GM18507 (cell line): ENCODE measurements at places on chromosomes 3 and 15.

DNA sequence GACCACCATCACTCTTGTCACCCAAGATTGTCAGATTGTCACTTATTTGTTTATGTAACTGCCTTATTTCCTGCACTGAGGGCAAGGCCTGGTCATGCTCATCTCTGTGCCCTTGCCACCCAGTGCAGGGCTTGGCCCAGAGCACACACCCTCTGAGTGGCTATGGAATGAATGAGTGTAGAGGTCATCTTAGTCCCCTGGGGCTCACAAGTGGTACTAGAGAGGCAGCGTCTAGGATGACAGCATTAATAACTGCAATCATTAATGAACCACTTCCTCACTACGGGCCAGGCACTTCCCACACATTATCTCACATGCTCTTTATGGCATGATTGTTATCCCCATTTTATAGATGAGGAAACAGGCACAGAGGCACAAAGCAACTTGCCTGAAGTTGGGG is 117.0 kb downstream of the SMAD6 start:
- DNase-seq, result peak; percentile 40

- DNase-seq, result no peak
Measured at GRCh38 chr3:151305060-151305774, 11.4 kb downstream of the GPR87 start.

DNA sequence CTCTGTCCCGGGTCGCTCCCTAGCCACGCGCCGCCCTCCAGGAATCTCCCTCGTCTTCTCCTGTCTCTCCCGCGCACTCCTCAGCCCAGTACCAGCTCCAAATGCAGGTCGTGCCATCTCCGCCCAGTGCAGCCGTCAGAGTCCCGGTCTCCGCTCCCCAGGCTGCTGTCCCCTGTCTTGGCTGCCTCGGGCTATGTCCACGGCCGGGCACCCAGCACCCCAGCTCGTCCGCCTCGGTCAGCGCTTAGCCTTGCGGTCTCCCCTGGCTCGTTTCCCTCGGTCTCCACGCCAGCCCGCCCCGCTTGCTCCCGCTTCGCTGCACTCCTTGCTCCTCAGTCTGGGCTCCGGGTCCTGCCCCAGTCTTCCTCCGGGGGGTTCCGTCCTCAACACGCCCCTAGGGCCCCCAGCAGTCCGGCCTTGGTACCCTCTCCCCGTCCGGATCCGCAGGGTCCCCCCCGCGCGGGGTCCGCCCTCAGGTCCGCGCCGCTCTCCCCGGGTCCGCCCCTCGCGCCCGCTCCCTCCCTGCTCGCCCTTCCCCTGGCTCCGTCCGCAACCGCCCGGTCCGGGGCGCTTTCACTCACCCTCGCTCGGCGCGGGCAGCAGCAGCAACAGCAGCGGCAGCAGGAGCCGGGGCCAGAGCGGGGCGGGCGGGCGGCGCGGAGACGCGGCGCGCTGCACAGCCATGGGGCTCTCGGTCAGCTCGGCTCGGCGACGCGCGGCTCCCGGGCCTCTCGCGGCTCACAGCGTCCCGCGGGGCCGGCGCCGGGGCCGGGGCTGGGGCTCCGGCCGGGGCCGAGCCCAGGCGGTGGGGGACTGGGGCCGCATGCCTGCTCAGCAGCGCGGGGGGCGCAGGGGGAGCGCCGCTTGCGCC is 462 bp downstream of the IGDCC3 start:
- DNase-seq, result no peak

DNA sequence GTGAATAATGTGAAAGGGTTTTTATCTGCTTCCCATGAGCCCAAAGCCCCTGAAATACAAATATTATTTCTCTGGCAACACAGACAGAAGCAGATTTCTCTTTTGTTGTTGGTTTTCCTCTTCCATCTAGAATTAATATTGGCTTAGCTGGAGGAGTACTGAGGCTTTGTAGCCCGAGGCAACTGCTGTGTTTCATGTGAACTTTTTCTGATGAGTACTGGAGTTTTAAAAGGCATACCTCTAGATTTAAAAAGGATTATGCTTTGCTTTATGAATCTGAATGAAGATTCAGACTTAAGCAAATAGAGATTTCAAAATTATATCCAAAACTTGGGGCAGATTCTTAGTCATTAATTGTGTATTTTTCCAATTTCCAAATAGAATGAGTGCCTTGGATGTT is 50.9 kb downstream of the IQCH start:
- DNase-seq, result no peak

DNA sequence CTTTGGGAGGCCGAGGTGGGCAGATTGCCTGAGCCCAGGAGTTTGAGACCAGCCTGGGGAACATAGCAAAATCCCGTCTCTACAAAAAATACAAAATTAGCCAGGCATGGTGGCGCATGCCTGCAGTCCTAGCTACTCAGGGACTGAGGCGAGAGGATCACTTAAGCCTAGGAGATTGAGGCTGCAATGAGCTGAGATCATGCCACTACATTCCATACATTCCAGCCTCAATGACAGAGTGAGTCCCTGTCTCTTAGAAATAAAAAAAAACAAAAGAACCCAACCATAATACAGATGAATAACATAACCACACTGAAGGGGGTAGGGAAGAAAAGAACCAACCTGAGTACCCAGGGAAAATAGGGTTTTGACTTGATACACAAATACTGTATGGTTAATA is 19.7 kb upstream of the CGNL1 start:
- no peak for DNase-seq

- no peak for DNase-seq
Measured at GRCh38 chr3:61562721-61563312, 1.4 kb downstream of the PTPRG start.

GRCh38 chr3:114221165-114221880 is 16.1 kb downstream of the ZNF80 start:
- no peak for DNase-seq

GRCh38 chr3:124810970-124811369 is 76.2 kb downstream of the ITGB5 start:
- no peak for DNase-seq

DNA sequence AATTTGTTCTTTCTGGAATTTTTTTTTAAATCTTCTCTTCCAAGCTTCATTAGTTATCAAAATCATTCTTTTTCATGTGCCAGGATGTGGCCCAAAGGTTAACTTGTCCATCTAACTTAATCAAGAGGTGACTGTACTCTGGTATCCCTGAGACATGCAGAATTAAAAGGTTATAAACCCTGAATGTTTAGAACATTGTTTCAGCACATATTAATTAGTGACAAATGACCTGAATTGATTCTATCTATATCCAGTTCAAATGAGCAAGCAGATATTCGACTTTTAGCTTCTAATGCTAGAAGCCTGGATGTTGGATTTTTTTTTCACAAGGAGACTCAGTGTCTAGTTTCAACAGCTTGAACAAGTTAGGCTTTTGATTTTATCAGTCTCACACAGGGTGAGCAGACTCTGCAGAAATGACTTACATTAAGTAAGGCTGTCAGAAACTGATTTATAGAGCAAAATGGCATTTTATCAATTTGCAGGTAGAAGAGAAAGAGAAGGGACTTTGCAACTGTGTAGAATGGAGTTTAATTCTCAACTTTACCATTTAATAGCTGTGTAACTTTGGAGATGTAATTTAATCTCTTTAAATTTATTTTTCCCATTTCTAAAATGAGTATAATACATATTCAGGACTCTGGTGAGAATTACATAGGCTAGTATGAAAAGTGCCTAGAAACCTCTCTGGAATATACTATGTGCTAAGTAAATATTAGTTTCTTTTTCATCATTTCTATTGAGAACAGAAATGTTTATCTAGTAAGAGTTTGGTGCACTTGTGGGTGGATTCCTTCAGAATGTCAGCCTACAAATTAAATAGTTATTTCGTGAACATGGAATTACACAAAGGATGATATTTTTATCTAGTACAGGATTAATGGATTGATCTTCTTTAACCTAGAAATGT is 100.0 kb downstream of the ALCAM start:
- no peak for DNase-seq

DNA sequence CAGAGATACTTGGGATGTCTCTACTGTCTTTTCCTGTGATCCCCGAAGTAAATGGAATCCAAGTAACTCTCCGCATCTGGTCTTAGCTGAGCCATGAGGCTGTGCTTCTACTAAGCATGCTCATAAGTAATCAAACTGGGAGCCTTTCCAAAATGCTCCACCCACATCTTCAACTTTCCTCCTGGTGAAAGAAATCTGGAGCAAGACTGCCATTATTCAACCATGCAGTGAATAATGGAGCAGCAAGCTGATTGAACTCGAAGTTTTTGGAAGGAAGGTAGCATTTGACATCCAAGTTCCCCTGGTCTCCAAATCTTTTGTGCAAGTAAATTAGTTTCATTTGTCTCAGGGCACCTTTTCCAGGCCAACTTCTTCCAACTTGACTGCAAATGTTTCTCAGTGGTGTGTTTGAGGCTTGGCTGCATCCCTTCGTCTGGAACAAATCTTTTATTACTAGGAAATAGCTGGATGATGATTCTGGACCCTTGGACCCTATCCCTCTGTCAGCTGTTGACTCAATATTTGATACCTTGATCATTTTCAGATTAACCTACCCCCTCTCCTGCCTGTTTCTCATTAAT is 19.4 kb downstream of the GXYLT2 start:
- DNase-seq, result no peak

DNA sequence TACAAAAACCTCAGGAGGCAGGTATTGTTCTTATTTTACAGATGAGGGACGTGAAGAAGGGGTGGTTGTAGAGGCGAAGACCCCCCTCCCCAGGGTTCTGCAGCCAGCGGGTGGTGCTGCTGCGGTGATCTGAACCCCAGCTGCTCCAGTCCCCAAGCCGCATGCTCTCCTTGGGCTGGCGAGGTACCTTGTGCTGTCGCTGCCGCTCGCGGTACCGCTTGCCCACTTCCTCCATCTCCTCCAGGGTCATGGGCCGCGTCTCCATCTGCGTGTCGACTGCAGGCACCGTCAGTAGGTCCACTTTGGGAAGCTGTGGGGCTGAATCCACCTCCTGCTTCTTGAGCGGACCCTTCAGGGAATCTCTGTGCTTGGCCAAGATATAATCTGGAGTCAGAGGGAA is 17.5 kb downstream of the EFCAB12 start:
- DNase-seq, result no peak

GRCh38 chr3:169280646-169281045 is 382.9 kb downstream of the MECOM start:
- DNase-seq, result no peak

DNA sequence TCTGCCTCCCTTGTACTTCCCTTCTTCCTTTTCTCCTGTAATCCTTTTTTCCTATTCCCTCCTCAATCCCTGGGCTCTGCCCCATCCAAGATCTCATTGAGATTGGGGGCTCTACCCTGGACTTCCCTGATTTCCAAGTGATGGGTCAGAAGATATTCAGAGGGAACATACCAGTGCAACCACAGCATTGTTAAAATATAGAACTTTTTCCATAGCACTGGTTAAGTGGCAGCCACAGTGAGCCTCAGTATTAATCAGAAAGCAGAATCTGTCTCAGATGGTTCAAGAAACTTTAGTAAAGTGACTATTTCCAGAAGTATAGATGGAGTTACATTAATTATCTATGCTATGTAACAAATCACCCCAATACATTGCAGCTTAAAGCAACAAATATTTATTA is 18.7 kb upstream of the SCN10A start:
- no peak for DNase-seq

GRCh38 chr15:66644869-66645268 is 57.2 kb upstream of the SMAD6 start:
- no peak for DNase-seq

- DNase-seq, result no peak
Measured at GRCh38 chr3:152255290-152255689, 13.4 kb upstream of the MBNL1 start.

- no peak for DNase-seq
Measured at GRCh38 chr3:66644549-66644948, 143.7 kb upstream of the LRIG1 start.

DNA sequence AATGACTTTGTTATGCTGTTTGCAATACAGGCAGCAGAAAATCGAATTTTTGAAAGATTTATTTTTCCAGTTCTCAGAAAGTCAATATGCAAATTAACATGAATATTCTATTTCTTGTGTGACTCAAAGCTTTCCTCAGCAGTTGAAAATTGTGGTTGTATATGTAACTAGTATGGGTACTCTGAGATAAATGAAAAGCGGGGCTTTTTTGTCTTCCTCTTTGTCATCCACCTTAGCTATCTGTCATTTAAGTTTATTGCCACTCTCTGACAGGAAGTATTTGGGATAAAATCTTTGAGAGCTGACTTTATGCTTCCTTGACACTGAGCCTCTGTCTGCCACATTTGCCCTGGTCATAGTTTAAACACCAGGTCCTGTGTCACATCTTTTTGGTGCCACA is 91.5 kb downstream of the ATG7 start:
- no peak for DNase-seq

DNA sequence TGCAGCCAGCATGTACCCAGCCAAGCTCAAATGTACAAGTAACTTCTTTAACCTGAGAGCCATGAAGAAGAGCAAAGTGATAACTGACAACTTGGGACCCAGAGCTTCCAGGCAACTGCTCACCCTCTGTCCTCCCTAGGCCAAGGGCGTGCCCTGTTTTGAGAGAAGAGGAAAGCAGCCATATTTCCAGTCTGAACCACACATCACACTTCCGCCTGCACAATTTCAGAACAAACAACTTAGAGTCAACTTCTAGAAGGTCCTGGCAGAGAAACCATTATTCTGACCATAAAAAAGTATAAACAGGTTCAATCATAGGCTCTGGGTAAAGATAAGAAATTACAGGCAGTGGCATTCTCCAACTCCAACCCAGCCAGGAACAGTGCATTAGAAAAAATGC is 50.1 kb downstream of the ITGB5 start:
- no peak for DNase-seq

DNA sequence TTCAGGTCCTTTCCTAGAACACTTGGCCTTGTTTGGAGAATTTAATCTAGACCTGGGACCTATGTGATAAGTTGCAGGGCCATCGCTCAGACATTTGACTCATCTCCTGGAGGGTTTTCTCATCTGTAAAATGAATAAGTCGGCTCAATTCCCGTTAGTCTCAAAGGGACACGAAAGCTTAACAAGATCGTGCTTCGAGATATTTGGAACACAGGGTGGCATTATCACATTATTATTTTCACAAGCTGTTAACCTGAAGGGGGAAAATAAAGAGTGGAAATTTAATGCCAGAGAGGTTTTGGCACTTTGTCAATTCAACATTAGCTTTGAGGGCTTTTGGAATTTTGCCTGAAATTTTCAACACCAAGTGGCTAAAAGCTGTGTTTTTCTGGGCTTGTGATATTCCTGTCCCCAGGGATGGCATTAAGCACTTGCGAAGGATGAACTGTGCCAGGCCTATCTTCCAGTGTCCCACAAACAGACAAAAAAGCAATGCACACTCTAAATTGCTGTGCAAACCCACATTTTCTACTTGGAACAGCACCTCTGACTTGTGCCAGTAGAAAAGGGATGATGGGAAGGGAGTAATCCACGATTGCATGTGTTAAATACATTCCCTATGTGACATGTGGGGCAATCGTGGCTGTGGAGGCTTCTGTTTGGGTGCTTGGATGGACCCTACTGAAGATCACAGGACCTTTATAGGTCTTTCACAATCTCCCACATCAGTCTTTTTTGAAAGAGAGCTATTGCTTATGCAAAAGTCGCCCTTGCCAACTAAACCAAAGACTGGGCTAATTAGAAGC is 478.7 kb downstream of the MFSD1 start:
- DNase-seq, result no peak

GRCh38 chr3:34696831-34697230 is 898.4 kb downstream of the PDCD6IP start:
- no peak for DNase-seq

GRCh38 chr15:80752204-80752603 is 27.0 kb upstream of the CEMIP start:
- no peak for DNase-seq
